ENCODE measurements at places on chromosomes 13 and 19. TPM values are rescaled to one million over a fixed set of nuclear protein-coding genes. Genes with fewer than 3 reads are reported as not detected.

DNA sequence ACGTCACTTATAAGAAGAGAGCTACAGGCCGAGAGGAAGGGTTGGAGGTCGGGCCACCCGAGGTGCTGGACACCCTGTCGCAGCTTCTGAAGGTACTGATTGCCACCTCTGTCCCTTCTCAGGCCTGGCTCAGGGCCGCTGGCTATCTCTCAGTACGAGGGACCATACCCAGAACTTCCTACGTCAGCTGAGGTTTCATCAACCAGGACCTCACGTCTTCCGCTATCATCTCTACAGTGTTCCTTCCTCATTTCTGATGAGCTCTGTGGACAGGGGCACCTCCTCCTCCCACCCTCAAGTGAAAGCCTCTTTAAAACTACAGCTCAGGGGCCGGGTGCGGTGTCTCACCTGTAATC is 58.2 kb upstream of the USE1 start:
- H3K4me1 ChIP-seq = no peaks in the 10 kb centered on the region
- peaks cover 11% of the 10 kb centered on the region for H3K36me3 ChIP-seq
- no peak for DNase-seq
- H3K27me3 ChIP-seq = no peaks in the 10 kb centered on the region
- H3K27ac ChIP-seq = no peak overlapping the region
- H3K4me3 ChIP-seq = no peak overlapping the region

GRCh38 chr13:41864658-41865057 is 96.3 kb downstream of the VWA8 start:
- H3K4me1 ChIP-seq = no peaks in the 10 kb centered on the region
- H3K27ac ChIP-seq = no peak overlapping the region
- H3K36me3 ChIP-seq = peaks cover 29% of the 10 kb centered on the region

GRCh38 chr13:73622381-73622780 is 511.8 kb downstream of the KLF12 start:
- no peaks in the 10 kb centered on the region for H3K27me3 ChIP-seq
- H3K4me3 ChIP-seq = no peak overlapping the region
- no peaks in the 10 kb centered on the region for H3K4me1 ChIP-seq
- no peaks in the 10 kb centered on the region for H3K36me3 ChIP-seq

The TLE6 gene
- total RNA-seq = 1.7 TPM

The CLDN10 gene
- total RNA-seq = 4.0 TPM

The ESD gene
- total RNA-seq = 66.6 TPM
